Activated naive CD4-positive, alpha-beta T cell treated with Interleukin-2 at 50 U/mL for 16 hours (primary cell): ENCODE measurements at places on chromosomes 1 and 21.

DNA sequence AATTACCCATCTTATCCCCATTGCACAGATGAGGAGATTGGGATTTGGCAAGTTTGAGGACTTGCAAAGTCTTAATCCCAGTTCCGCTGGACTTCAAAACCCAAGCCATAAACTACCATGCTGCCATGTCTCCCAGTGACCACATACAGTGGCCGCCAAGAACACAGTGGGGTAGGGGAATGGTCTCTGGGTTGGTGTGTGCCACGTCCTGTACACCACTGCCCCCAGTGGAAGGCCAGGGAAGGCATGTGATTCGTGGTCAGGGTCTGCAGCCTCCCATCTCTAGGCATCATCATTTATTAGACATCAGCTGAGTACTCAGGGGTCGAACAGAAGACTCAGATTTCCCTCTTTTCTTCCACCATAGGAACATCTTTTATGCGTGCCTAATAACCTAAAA is 76.0 kb downstream of the MAN1C1 start:
- peak; percentile 22 for DNase-seq

GRCh38 chr1:171636141-171636540 is 14.1 kb downstream of the MYOCOS start:
- no peak for DNase-seq

DNA sequence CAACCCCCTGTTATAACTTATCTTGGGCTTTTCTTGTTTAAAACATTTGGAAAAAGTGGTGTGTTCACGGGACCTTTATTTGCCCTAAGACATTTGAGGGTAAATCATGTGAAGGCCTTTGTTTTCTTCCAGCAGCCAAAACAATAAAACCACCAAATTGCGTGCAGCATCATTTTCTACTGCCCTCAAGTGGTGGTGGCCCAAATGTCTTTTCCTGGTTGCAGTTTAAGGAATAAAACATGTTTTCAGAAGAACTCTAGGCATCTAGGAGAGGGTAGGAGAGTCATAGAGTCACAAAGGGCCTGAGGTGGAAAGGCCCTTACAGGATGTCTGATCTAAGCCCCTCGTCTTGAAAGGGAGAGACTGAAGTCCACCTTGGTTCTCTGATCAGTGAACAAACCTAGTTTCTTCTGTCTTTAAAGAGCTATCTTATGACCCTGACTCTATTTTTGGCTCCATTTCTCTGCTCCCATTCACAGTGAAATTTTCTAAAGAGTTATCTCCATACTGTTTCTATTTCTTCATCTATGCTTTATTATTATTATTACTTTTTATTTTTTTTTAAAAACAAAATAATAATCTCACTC is 16.0 kb upstream of the EPS15 start:
- DNase-seq: peak; percentile 42

DNA sequence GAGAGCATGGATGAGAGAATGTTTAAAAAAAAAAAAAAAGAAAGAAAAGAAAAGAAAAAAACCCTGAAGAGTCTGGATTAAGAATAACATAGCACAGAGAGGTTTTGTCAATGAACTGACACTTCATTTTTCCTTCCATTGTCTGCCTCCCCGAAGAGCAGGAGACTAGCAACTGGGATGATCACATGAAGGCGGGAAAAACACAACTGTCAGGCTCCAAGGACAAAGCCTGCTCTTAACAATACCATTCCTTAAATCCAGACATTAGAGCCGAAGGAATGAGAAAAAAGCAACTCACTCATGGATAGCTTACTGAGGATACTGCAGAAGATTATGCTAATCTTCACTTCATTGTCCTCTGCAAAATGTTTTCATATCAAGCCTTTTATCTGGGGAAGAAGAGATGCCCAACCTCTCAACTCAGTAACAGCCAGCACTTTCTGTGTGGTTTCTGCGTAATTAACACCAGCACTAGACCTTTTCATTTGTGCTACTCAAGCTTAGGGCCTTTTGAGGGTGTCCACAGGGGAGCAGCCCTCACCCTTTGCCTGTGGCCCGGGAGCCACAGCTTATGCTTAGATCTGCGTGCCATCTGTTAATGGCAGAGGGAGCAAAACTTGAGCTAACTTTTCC is 182.3 kb downstream of the BARHL2 start:
- DNase-seq: no peak

GRCh38 chr1:229579059-229579673 is 20.7 kb upstream of the ABCB10 start:
- DNase-seq: no peak

DNA sequence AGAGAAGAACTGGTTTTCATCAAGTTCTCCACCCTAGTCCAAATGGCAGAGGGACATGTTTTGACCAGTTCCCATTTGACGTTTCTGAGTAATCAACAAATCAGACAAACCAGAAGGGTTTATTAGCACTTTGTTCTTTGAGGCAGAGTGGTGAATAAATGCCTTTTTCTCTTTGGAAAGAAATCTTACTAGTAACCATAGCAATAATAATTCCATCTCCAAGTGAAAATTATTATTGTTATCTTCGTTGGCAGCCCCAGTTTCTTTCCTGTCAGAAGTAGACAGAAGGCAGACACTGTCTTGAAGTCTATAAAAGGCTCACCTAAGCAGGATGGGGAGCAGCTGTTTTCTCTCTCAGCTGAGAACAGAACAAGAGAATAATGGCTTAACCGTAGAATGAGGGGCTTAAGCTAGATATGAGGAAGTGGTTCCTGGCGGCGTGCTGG is 391.6 kb downstream of the PBX1 start:
- DNase-seq: no peak

- DNase-seq: no peak
These were observed 197.0 kb downstream of the GABPA start for GRCh38 chr21:25931765-25932164.

DNA sequence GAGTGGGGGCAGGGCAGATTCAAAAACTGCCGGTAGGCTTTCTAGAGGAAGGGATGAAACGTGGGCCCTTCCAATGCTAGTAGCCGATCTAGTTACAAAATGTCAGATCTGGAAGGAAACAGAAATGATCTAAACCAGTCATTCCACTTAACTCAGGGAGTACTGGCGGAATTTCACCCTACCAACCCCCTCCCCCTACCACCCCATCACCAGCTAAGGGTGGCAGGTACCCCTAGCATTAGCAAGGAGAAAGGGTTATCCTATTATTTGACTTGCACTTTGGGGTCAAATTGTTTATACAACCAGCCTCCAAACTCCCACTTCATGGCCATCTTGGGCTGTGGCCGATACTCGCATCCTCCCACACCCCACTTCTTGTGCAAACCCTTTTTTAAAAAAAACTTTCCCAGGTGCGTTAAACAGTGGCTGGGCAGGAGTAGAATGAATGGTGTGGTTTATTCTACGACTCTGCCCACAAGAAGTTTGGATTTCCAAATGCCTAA is 644 bp upstream of the MRPL24 start:
- DNase-seq: peak; percentile 50

DNA sequence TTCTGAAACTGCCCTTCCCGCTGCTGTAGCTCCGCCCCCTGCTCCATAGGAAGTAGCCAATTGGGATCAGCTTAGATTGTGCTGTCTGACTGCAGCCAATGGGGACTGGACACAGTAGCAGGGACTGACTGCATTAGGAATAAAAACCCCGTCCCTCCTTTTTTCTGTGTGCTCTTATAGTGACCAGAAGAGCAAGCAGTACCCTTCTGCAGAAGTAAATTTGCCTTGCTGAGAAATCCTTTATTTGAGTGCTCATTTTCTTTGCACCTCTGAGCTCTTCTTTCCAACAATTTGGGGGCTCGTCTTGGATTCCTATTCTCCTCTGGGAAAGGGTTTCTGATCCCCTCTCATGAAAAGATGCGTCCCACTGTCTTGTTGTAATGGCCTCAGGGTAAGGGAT is 16.2 kb downstream of the OR2L13 start:
- DNase-seq: no peak

DNA sequence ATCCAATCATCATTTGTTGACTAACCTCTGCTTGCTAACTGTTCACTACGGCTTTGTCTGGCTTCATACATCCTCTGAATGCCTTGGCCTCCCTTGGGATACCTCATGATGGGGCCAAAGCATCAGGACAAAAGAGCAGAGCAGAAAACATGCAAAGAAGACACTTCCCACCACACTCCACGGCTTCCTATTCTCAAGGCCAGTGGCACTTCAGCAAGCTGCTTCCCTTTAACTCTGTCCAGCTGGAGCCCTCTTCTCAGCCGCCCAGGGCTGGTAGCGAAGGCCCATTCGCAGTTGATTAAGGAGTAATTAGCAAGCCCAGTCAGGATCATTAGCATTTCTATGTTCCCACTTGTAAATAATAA is 224.3 kb upstream of the FGGY start:
- no peak for DNase-seq

DNA sequence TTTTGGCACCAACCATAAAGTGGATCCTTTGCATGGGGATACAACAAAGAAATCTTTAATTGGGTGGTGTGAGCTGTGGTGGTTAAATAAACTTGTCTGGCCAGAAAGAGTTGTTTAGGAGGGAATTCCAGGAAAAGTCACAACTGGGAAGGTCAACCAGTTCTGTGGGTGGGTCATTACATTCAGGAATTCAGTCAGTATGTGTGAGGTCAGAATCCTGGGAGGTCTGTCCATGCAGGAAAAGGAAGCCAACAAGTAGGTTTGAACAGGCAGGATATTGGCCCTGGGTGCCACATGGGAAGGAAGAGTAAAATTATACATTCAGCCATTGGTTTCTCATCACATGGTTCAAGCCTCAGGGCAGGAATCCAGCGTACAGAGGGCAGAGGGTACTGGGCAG is 162.3 kb upstream of the ADAMTS5 start:
- DNase-seq: no peak

GRCh38 chr1:87778896-87779295 is 450.2 kb downstream of the LMO4 start:
- DNase-seq: no peak

DNA sequence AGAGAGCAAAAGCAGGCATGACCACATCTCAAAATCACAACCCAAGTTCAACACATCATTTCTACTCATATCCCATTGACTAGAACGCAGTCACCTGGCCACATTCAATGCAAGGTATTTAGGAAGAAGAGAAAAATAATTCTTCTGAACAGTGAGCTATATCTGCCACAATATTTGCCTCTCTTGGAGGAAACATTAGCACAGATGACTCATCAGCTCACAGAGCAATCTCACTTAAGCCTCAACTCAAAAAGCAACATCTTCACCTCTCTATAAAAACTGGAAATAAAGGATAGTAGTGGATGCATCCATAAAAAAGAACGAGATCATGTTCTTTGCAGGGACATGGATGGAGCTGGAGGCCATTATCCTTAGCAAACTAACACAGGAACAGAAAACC is 143.9 kb upstream of the FMN2 start:
- no peak for DNase-seq

DNA sequence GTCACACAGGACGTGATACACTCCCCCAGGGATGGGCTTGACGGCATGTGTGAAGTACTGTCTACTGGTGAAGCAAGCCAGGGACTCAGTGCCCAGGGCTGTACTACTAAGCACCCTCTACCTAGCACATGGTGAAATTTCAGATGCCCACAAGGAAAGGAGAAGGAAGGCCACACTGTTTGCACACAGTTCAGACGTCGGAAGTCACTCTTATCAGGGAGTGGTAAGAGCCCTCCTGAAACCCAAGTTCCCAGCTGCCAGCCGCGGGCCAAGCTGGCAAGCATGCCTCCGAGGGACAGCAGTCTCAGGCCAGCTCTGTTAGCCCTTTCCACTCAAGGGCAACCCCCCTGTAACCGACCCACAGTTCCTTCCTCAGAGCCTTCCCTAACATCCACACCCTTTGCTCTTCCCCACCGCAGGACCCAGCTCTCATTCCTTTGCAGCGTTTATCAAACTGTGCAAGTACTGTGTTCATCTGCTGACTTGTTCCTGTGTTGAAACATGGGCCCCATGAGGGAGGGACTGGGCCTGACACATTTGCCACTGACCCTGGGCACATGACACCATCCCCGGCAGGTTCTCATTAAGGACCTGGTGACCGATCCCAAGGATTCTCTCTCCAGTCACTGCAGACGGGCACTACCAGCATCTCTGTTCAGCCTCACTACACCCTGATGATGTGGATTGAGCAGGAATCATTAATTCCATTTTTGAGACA is 58.5 kb downstream of the SLC66A1 start:
- no peak for DNase-seq

GRCh38 chr1:179955287-179955680 is 674 bp downstream of the CEP350 start:
- no peak for DNase-seq

DNA sequence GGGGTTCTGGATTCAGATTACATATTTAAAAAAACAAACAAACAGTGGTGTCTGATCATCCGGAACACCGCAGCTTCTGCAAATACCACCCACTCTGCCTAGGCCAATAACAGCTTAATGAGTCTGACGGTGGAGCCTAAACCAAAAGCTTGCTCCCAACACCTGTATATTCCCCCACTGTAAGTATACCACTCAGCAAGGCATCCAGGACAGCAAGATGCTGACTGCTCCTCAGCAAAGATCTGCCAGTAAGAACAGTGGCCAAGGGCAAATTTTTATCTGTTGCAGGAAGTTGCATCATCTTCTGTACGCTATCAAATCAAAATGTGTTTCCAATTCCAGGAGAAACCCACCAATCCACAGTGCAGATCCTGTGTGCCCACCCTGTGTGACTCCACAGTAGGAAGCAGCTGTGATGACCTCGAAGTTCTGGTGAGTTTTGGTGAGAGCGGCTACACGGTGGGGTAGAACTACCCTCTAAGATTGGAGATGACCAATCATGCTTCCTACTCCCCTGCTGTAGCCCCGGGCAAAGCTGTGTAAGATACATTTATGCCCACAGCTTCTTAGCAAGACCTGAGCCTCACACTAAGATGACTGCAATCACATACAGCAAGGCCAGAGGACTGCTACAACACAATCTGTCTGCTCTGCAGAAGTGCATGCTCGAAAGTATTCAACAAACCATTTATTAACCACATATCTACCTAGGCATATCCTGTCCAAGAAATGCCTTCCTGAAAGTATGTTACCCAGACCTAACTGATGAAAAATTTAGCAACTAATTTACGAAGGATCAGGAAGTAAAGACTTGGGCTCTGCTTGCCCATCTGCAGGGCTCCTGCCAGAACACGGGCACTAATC is 30.5 kb downstream of the SIPA1L2 start:
- no peak for DNase-seq

- DNase-seq: no peak
These were observed 2.1 kb downstream of the SLAMF8 start for GRCh38 chr1:159828581-159829272.

- DNase-seq: no peak
These were observed 1.6 kb downstream of the C1orf226 start for GRCh38 chr1:162383091-162383490.

DNA sequence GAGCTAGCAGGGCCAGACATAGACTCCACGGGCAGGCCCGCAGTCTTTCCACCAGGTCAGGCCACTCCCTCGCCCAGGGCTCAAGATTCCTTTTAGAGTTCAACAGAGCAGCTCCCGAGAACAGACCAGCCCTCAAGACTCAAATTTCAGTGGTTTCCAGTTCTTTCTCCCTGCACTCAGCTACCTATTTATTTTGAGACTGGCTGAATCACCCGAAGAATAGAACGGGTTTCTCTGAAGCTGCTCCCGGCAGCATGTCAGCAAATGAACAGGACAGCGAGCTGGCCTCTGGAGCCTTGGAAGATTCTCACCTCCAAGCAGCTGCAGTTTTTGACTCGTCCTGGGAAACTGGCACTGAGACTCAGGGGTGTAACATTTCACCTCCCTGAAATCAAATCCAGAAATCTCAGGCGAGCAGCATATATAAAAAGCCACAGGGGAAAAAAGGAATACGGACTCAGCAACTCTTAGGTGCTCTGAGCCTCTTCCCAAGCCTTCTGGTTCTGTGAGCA is 177.9 kb downstream of the CLIC6 start:
- DNase-seq: no peak

GRCh38 chr1:46642115-46642680 is 25.6 kb upstream of the MOB3C start:
- no peak for DNase-seq

GRCh38 chr1:193569096-193569982 is 382.9 kb upstream of the B3GALT2 start:
- no peak for DNase-seq
